ENCODE measurements at places on chromosomes 1 and 21.

GRCh38 chr1:61930116-61930645 lies 187.9 kb downstream of the PATJ start:
- no peak for DNase-seq

- DNase-seq = no peak
Measured at GRCh38 chr1:153619171-153619570, 3.0 kb upstream of the S100A14 start.

GRCh38 chr21:29520171-29520570 lies 221.4 kb downstream of the BACH1 start:
- no peak for DNase-seq

- no peak for DNase-seq
Measured at GRCh38 chr1:211635597-211636205, 39.7 kb downstream of the NEK2 start.

GRCh38 chr1:63701187-63701586 lies 72.6 kb upstream of the ROR1 start:
- no peak for DNase-seq

Data from SW 1271 (cell line).